ENCODE measurements at places on chromosomes 5 and 9.

GRCh38 chr9:136079916-136080246, 15.2 kb downstream of the NACC2 start:
- no peak for DNase-seq

- no peak for DNase-seq
Observed at GRCh38 chr9:92373167-92373566, 31.2 kb downstream of the OGN start.

GRCh38 chr9:104276709-104277245, 182.7 kb downstream of the SMC2 start:
- DNase-seq: no peak

- no peak for DNase-seq
Observed at GRCh38 chr5:180238631-180239030, 29.6 kb upstream of the RASGEF1C start.

GRCh38 chr5:7714119-7714518, 136.8 kb downstream of the CFAP90 start:
- no peak for DNase-seq

DNA sequence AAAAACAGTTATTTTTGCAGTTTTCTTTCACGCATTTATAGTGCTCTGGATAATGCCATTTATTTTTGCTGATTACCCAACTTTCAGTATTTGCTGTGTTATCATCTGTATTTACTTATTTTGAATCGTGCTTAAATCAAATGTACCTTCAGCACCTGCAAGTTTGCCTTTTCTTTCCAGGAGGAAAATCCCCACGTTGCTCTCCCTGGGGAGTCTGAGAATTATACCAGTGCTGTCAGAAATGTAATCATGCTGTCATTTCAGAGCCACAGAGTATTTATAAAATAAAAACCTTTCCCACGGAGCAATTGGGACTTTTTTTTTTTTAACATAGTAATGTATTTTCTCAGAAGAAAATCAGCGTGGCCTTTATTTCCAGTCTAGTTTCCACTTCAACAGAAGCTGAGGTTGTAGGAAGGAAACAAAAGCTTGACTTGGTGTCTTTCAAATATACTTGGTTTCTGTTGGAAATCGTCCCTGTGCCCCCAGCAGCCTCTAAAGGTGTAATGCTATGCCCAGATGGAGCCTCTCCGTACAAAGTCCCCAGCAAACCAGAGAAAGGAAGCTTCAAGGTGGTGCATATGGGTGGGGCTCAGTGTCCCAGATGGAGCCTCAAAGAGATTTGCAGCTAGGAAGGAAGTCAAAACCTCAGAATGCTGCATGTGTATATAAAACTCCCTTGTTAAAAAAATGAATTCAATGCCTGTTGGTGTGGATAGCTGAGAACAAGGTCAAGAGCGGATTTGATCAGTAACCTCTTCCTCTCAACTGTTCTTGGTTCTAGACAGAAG, 2.1 kb downstream of the GPR150 start:
- DNase-seq: no peak

DNA sequence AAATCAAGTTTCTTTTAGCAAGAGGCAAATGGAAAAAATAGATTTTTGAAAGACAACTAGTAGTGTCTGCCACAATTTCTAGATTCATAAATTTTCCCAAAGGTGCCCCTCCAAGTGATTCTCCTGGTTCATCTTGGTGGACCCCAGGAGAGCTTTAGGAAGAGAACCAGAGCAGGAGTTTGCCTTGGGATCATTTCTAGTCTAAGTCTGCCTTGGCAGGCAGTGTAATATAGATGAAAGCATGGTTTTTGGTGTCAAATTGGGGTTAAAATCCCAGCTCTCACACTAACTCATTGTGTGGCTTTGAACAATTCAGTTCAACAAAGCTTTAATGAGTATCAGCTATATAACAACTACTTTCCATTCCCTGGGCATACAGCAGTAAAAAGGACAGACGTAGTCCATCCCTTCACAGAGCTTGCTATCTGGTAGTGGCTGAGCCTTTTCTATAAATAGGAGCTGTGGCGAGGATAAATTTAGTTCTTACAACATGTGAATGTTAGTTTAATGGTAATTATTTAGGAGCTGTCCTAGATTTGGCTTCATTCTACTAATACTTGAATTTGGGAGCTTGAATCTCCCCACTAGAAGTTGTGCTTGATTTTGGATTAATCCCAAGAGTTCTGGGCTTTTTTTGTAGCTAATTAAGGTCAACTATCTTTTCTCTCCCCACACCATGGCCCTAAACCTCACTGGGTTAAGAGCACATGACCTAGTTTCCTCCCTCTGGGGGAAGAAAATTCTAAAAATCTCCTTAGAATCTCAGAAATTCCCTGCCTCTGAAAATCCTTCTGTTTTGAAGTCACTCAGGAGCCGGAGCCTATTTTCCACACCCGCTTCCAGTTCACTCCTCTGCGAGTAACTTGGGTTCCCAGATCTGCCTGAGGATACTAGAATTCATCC, 197.8 kb downstream of the PCSK1 start:
- DNase-seq: no peak

GRCh38 chr5:14855366-14855765, 16.2 kb downstream of the ANKH start:
- no peak for DNase-seq

DNA sequence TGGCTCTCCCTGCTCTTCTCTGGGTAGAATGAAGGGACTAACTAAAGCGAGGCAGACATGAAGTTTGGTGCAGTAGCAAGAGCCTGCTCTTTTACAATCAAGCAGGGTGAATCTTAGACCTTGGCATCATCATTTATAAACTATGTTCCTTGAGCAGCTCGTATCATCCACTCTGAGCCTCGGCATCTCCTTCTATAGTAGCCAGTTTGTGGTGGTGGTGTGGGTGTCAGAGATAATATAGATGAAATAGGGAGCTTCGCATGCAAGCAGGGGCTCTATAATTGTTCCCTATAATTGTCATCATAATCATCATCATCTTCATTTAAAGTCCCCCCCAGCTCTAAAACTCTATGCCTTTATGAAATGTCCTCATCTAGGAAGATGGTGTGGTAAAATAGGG, 72.5 kb upstream of the SAP30L start:
- no peak for DNase-seq

DNA sequence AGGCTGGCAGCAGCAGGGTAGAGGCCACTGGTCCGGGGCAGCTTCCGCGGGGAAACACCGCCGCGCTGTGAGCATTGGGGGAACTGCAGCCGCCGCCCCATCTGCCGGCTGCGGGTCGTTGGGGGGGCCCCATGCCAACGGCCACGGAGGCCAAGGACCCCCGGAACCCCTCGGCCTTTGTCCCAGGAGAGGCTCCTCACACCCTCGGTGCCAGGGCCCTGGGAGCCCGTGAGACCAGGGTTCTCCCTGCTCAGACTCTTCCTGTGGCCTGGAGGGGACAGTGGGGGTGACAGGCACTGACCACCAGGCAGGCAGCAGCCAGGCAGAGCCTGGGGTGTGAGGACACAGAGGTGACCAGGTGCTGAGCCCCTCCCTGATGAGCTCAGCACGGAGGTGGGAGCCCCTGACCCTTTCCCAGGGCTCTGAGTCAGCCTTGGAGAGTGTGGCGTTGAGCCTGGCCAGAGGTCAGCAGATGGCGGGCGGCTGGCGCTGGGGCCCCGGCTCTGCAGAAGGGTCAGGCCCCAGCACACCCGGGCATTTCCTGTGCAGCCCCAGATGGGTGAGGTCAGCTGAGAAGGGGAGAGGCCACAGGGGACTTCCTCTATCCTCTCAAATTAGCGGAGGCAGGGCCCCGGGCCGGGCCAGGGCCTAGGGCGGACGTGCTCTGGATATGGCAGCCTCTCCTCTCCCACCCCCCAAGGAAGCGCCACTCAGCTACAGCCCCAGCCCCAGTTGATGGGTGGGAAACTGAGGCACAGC, 17.9 kb upstream of the EGFL7 start:
- DNase-seq: no peak

- no peak for DNase-seq
Observed at GRCh38 chr9:135608294-135608998, 30.9 kb downstream of the GLT6D1 start.

GRCh38 chr9:90802386-90802985, 867 bp downstream of the SYK start:
- no peak for DNase-seq

DNA sequence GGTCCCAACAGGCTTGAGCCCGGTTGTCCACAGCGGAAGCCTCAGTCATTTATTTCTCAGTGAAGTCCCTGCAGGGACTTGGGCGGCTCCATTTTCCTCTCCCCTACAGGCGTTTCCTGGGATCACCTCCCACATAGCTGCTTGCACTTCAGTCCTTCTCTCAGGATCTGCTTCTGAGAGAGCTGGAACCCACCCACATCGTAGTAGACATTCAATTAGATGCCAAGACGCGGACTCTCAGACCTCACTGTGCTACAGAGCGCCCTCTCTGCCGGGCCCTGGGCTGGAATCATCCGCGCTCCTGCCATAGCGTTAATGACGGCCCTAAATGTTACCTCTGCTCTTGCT, 54.0 kb upstream of the ROR2 start:
- DNase-seq: no peak

- DNase-seq: no peak
Observed at GRCh38 chr5:58239045-58239444, 220.8 kb downstream of the PLK2 start.

Data from renal pelvis (tissue), 12 donors.